HT-29 (cell line): ENCODE measurements at places on chromosomes 5 and 9. TPM values are rescaled to one million over a fixed set of nuclear protein-coding genes. Genes with fewer than 3 reads are reported as not detected.

CD180 gene
- not detected in 2 replicates for total RNA-seq

- no peak for DNase-seq
Observed at GRCh38 chr5:119273391-119273839, 82.4 kb upstream of the TNFAIP8 start.

GRCh38 chr5:81163651-81164050, 69.5 kb upstream of the CKMT2 start:
- no peak for DNase-seq

- DNase-seq, result no peak
Observed at GRCh38 chr5:66169534-66169933, 25.4 kb downstream of the SREK1 start.

- no peak for DNase-seq
Observed at GRCh38 chr9:85508616-85509015, 233.1 kb downstream of the AGTPBP1 start.

LCP2 gene
- not detected in 2 replicates for total RNA-seq

ADAMTSL1 gene
- not detected in 2 replicates for total RNA-seq

GRCh38 chr5:65050140-65050539, 281.4 kb downstream of the CWC27 start:
- DNase-seq, result no peak

- DNase-seq, result no peak
Observed at GRCh38 chr9:116064970-116065369, 88.6 kb upstream of the PAPPA start.

LMNB1 gene
- 197 and 222 TPM in 2 replicates for total RNA-seq

GRCh38 chr5:177249761-177250537, 53.6 kb downstream of the RAB24 start:
- DNase-seq, result no peak

GRCh38 chr5:98630621-98631020, 142.8 kb upstream of the RGMB start:
- DNase-seq, result no peak

DNA sequence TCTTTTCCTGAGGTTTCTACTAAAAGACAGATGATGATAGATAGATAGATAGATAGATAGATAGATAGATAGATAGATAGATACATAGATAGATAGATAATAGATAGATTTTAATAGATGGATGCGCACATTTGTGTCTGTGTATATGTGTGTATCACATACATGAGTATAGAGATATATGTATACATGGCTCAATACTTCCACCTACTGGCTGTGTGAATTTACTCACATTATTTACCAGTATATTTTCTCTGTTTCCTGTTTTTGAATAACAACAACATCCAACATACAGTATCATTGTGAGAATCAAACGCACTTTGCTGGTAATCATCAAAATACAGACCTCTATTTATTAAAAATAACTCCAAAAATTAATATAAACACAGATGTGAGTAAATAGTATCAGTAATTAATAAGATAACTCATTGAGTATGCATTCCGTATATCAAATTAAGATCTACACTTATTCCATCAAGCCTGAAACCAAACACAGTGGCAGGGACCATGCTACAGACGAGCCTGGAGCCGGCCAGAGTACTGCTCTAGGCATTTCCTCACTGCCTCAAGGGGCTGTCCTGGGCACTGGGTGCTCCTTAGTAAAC, 338.0 kb downstream of the SEMA5A start:
- peak; percentile 73 for DNase-seq

NXNL2 gene
- not detected in 2 replicates for total RNA-seq

DNA sequence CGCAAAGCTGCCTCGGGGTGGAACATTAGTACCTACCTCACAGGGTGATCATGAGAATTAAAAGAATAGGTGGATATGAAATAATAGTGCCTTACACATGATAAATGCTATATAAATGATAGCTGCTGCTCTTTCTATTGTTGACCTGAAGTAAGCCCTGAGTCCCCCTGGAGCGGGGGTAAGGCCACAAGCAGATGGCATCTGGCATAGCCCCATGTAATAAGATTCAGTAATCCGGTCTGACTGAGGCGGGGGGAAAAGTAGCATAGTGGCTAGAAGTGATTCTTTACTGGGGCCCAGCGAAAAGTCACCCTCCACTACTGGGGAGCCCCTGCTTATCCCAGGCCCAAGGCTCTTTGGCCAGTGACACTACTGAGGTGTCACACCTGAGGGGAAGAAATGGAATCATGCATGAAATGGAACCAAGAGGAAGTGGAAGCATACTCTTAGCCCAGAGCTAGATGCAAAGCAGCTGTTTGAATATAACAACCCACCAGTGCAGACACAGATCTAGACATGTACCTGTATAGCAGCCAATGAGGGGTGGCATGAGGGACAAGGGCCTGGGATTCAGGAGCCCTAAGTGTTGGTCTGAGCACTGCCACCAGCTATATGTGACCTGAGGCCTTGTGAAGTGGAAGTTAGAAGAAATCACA, 16.1 kb upstream of the FGFR4 start:
- no peak for DNase-seq

- no peak for DNase-seq
Observed at GRCh38 chr5:137466889-137467288, 32.2 kb downstream of the SPOCK1 start.

DNA sequence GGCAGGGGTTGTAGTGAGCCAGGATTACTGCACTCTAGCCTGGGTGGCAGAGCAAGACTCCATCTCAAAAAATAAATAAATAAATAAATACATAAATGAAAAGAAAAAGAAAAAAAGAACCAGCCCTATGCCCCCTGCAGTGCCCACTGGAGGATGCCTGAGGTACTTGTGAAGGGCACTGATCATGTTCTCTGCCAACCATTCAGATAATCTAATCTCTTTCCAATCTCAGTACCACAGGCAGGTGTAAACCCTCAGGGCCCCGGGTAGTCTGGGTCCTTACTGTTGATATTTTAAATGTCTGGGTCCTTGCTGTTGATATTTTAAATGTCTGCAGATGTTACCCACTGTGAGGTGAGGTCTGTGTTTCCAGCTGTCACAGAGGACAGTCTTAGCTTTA, 321.8 kb upstream of the ADCY2 start:
- DNase-seq, result no peak

DNA sequence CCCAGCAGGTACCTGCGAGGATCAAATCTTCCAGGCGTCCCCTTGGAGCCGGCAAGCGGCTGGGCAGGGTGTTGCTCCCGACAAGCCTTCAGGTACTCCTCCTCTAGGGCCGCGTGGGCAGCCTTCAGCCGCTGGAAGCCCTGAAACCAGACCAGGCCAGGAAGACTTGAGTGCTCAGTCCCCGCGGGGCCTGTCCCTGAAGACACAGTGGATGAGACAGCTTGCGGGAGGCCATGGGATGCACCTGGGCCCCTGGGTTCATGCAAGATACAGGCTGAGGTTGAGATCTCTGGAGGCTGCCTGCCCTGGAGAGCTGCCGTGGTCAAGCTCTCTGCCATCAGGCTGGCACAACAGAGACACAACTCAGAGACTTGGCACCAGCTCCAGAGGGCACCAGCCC, 25.4 kb downstream of the AKNA start:
- no peak for DNase-seq

GRCh38 chr9:95110921-95111525, 206.5 kb downstream of the FANCC start:
- no peak for DNase-seq

- DNase-seq, result no peak
Observed at GRCh38 chr9:4828761-4829160, 36.0 kb downstream of the RCL1 start.
